ENCODE measurements at places on chromosomes 6 and 20.

GRCh38 chr6:35895560-35895959, 25.3 kb downstream of the SRPK1 start:
- DNase-seq, result no peak

DNA sequence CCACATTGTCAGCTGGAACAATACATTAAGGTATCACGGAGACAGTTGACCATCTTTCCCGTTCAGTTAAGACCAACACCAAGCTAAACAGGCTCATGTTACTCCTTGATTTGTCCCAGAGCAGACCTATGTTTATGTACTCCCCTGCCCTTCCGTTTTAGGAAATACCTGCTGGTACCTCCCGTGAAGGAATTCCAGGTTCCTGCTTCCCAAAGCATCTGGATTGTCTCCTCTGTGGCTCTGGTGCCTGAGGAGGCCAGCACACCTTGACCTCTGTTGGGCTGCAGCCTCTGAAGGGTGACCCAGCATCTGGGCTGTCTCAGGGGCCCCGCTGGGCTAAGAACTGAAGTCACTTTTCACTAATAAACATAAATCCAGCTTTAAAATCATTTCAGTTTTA, 647.8 kb upstream of the MARCKS start:
- DNase-seq, result no peak

- peak; percentile 71 for DNase-seq
These were observed 9.9 kb downstream of the LAMA5 start for GRCh38 chr20:62357187-62357667.

DNA sequence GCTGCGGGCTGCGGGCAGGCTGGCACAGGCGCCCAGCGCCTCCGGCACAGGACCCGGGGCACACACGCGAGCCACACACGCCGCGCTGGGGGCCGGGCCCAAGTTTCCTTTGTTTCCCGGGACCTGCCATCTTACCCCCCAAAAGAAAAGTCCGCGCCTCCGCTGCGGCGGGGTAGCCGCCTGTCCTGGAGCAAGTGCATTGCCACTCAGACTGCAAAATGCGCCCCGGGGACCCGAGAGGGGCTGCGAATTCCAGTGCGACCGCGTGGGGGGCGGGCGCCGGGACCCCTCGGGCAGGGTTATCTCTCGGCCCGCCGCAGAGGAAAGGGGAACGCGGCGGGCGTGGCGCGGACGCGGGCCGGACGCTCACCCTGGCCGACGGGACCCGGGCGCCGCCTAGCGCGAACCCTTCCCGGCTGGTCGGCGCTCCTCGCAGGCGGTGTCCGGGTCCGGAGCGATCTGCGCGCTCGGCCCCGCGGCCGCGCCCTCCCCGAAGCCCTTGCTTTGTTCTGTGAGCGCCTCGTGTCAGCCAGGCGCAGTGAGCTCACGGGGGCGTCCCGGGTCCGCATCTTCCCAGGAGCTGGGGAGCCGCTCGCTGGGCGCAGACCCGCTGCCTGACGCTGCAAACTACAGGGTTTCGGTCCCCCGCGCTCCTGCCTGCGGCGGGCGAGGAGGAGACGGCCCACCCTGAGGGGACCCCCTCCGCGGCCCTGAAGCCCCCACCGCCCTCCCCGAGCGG, 639 bp upstream of the CD24 start:
- DNase-seq, result peak; percentile 61

DNA sequence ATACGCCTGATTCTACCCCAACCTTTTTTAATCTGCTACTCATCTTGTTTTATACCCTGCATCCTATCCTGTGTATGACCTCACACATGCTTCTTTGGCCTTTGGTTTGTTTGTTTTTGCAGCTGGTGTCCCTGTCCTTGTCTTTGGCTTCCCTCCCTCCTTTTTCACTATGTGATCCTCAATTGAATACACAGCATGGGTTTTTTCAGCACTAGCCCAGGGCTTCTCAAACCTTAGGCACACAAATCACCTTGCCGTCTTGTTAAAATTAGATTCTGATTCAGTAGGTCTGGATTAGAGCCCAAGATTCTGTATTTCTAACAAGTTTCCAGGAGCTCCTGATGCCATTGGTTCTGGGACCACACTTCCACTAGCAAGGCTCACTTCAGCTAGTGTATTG, 321.5 kb upstream of the MAN1A1 start:
- no peak for DNase-seq

DNA sequence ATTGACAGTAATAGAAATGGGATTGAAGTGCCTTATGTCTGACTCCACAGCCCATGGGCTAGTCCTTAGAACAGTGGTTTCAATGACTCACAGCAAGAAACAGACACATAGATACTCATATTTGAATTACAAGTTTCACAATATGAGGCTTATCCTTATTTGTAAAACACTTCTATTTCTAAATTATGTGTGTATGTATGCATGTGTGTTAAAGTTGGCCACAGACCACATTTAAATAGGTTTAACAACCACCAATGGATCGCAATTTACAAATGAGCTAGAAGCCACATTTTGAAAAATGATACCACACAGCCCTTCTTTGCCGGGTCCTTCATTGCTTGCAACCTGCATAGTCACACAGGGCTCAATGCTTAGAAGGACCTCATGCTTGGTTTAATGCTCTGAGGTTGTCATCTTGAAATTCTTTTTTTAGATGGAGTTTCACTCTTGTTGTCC, 157.8 kb upstream of the PREP start:
- no peak for DNase-seq

All from WERI-Rb-1 (cell line).